Inflammatory macrophage (primary cell): ENCODE measurements at places on chromosomes 2 and 18.

GRCh38 chr18:48303883-48304282 lies 105.3 kb downstream of the ZBTB7C start:
- no peak for DNase-seq

- no peak for DNase-seq
Measured at GRCh38 chr2:138447889-138448570, 53.5 kb upstream of the SPOPL start.

DNA sequence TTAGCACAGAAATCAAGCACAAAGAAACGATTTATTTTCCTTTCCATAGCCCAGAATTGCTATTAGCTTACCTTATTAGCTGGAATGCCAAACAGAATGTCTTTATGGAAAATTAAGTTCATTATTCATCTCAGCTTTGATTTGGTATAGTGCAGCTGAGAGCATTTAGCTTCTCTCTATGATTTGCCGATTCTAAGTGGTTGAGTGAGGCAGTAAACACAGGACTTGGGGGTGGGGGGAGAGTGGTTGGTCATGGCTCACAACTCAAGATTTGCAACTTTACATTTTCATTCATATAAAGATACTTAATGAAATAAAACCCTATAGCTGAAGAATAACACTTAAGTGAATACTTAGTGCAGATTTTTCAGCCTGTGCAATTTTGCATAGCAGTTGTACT lies 395.2 kb downstream of the TGIF1 start:
- DNase-seq = no peak

DNA sequence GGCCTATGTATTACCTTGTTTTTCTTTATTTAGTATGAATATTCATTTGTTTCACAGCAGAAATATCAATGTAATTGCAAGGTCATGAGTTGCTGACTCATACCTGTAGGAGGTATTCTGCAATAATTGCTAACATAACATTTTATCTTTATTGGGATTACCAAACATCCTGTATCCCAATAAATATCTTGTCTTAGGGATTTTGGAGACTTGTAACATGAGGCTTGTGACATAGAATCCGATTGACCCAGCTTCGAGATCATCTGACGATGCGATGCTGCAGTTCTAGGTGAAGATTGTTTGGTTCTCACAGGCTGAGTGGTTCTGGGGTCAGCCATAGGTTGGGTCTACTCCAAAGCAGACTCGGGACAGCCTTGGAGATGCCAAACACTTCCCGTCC lies 133.4 kb upstream of the RND3 start:
- DNase-seq = no peak

GRCh38 chr2:71658771-71659170 lies 205.4 kb downstream of the DYSF start:
- no peak for DNase-seq

- no peak for DNase-seq
Measured at GRCh38 chr2:228344531-228344930, 163.0 kb upstream of the SPHKAP start.

DNA sequence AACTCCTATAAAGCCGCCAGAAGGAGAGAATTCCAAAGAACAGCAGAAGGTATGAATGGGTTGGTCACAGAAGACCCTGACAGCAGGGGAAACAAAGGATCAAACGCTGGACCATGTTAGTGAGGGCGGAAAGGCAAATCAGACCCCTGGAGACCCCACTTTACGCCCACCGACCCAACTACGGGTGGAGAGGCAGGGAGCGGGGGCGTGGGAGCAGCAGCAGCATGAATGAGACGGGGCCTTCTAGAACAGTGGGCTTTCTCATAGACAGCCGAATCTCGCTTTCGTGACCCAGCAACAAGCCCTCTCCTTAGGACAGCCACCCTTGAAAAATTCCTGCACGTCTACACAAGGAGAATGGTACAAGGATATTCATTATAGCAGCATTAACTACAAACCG lies 191.0 kb downstream of the HDAC4 start:
- DNase-seq = no peak

- DNase-seq = no peak
Measured at GRCh38 chr2:31287654-31288053, 53.7 kb downstream of the EHD3 start.
